ENCODE measurements at places on chromosomes 7 and 10. TPM values are rescaled to one million over a fixed set of nuclear protein-coding genes. Genes with fewer than 3 reads are reported as not detected.
A peak's percentile ranks its signal among the peaks of the same experiment; 100 is the strongest.

KCNMA1 gene
- 19.6 TPM for polyA plus RNA-seq

GRCh38 chr10:72954596-72955554 lies at the start of gene PLA2G12B:
PLA2G12B (minus strand) TSS chr10:72954806; CDS start chr10:72954685, 121 bp downstream.
- peak; percentile 89 for DNase-seq

DNA sequence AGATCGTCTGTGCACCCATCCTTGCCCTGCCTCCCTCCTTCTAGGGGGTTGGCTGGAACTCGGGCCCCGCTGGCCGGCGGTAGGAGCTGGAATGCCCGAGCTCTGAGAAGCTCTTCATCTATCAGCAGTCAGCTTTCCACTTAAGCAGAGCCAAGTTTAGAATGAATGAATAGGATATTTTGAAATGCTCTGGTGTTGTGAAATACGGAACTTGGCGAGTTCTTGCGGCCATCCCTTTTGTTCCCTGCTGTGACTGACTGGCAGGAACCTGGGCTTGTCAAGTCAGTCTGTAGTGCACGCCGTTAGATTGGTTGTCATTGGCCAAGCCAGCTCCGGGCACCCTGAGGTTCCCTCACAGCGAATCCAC lies 33.3 kb downstream of the FOXK1 start:
- no peak for DNase-seq

GRCh38 chr7:116727432-116728009 lies 55.5 kb downstream of the MET start:
- peak; percentile 36 for DNase-seq

- DNase-seq = no peak
These were observed 455.6 kb upstream of the FOXK1 start for GRCh38 chr7:4226524-4226882.

DNA sequence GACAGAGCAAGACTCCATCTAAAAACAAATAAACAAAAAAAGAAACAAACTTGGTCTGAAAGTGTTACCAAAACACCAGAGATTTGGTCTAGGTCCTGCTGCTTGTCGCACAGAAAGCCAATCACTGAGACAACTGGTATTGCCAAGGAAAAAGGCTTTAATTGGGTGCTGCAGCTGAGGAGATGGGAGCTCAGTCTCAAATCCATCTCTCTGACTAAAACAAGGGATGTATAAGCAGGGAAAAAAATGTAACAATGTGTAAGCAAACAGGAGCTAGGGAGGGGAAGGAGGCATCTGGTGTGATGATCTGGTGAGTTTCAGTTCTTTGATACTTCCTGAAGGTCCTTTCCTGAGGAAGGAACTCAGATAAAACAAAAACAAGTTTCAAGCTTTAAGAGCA lies 8.4 kb upstream of the PDIA4 start:
- no peak for DNase-seq

DNA sequence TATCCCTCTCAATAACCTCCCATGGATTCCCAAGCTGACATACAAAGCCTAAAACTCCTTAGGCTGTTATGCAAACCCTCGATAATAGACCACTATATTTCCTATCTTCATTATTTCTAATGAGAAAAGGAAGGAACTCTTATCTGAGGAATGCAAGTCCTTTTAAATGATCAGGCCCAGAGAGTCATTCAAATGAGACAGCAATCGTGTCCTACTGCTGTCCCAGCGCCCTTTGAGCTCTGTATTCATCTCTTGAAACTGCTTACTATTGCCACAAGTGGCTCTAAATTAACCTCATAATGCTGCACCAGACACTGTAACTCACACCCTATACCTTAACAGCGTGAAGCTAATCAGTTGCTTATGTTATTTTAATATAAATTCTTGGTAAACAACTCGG lies 182.1 kb upstream of the NAMPT start:
- DNase-seq = peak; percentile 82
